Lower lobe of right lung (tissue), 2 donors: ENCODE measurements at places on chromosomes 1 and 21. TPM values are rescaled to one million over a fixed set of nuclear protein-coding genes. Genes with fewer than 3 reads are reported as not detected.

GRCh38 chr1:12457771-12458170 lies 160.2 kb downstream of the DHRS3 start:
- DNase-seq: no peak
- H3K36me3 ChIP-seq: peaks cover 22% of the 10 kb centered on the region
- no peaks in the 10 kb centered on the region for H3K27me3 ChIP-seq
- peak overlapping the region; percentile 57 for H3K27ac ChIP-seq

GRCh38 chr1:85244271-85245061 lies 15.0 kb downstream of the C1orf52 start:
- no peaks in the 10 kb centered on the region for H3K36me3 ChIP-seq
- DNase-seq: no peak
- no peak overlapping the region for H3K4me3 ChIP-seq
- H3K27me3 ChIP-seq: no peaks in the 10 kb centered on the region
- H3K4me1 ChIP-seq: peaks cover 18% of the 10 kb centered on the region

DNA sequence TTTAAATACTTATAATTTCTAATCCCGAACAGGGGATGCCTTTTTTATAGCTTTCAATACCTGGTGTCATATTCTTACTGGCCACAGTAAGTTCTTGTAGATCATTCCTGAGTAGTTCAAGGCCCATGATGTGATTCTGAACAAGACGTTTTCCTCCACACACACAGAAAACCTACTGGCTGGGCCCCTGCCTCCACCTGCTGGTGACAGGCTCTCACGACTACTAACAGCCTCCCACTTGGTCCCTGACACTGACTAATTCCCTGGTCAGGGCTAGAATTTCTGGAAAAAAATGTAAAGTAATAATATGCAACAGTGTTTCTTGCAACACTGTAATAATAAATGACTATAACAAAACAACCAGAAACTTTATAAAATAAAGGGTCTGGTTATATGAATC lies 50.4 kb upstream of the RIPK4 start:
- H3K4me3 ChIP-seq: no peak overlapping the region
- no peak for DNase-seq
- H3K36me3 ChIP-seq: peaks cover 16% of the 10 kb centered on the region
- H3K27me3 ChIP-seq: no peaks in the 10 kb centered on the region
- H3K27ac ChIP-seq: no peak overlapping the region

DNA sequence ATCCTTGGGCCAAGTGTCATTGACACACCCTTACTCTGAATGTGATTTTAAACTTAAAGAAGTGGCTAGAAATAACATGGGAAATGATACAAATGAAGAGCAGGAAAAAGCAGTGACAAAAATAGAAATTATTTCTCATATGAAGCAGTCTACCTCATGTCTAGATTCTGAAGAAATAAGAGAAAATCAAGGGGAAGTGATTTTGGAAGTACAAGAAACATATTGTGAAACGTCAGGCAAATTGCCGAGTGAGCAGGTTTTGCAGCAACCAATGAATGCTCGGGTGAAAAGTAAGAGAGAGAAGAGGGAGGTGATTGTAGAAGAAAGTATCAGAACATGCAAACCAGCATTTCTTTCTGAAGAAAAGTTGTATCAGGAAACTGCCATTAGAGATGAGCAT lies 130.7 kb downstream of the MACF1 start:
- no peak overlapping the region for H3K4me3 ChIP-seq
- H3K4me1 ChIP-seq: peaks cover 5% of the 10 kb centered on the region
- H3K27me3 ChIP-seq: no peaks in the 10 kb centered on the region
- no peak for DNase-seq
- no peak overlapping the region for H3K27ac ChIP-seq

DNA sequence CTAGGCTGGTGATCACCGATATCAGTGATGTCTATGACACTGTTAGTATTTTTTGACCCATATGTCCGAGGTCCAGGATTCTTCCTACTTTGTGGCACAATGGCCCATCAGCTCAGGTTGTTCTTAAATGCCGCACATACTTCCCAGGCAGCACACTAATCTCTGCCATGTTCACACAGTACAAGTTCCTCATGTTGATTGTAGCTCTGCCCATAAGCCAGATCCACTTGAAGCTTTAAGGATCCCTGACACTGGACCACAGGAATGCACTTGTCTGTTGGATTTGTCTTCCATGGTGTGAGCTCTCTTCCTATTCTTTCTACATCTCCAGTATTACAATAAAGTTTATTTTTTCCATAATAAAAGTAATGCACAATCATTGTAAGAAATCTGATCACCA lies 69.5 kb downstream of the DDX20 start:
- no peak overlapping the region for H3K27ac ChIP-seq
- no peaks in the 10 kb centered on the region for H3K36me3 ChIP-seq
- no peak for DNase-seq
- H3K4me3 ChIP-seq: no peak overlapping the region
- no peaks in the 10 kb centered on the region for H3K4me1 ChIP-seq
- no peaks in the 10 kb centered on the region for H3K27me3 ChIP-seq

DNA sequence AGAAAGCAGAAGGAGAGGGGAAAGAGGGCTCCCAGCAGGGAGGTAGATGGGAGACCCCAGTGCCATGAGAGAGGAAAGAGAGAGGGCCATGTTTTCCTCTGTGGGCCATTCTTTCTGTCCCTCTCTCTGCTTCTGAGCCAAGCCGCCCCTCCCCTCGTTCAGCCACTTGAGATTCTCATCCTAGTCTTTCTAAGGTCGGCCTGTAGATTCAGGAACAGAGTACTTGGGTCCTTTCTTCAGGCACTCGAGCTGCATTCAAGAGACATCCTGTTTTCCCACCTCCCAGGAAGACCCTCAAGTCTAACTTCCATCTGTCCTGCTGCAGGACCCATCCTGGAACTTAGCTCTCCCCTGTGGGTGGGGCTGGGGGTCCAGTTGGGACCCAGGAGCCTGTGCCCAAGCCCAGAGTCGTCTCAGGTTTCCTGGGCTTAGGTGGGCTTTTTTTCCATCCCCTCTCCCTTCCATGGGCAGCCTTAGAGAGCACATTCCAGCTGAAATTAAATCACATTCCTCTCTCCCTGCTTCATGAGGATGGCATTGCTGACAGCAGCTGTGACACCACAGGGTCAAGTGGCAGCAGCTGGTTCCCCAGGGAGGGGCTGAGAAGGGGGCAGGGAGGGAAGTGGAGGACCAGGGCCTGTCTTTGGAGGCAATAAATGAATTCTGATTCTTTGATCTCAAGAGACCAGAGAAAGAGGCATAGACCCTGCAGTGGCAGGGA lies 13.0 kb downstream of the NES start:
- H3K27ac ChIP-seq: peak overlapping the region; percentile 76
- H3K36me3 ChIP-seq: no peaks in the 10 kb centered on the region
- no peak for DNase-seq

- no peak overlapping the region for H3K27ac ChIP-seq
- H3K36me3 ChIP-seq: no peaks in the 10 kb centered on the region
- H3K4me1 ChIP-seq: no peaks in the 10 kb centered on the region
- DNase-seq: no peak
Observed at GRCh38 chr1:56958526-56958925, 7.3 kb downstream of the C8B start.

DNA sequence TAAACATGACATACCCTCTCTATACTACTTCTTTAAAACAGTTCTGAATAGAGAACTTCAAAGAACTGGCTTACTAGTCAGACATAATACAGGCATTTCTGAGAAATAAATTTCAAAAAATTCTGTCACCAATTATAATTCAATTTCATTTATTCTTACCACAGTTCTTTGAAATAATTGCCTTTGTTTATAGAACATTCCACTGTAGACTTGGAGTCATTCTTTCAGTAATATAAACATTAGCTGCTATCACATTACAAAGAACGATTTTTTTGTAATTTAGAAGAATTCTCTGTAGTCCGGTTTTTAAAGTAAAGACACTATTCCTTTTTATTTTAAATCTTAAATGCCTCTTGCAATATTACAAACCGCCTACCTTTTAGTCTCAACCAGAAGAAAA lies 146.4 kb upstream of the COL11A1 start:
- H3K36me3 ChIP-seq: no peaks in the 10 kb centered on the region
- H3K4me1 ChIP-seq: no peaks in the 10 kb centered on the region
- DNase-seq: no peak
- H3K27me3 ChIP-seq: no peaks in the 10 kb centered on the region
- H3K4me3 ChIP-seq: no peak overlapping the region

- H3K27me3 ChIP-seq: no peaks in the 10 kb centered on the region
- H3K36me3 ChIP-seq: no peaks in the 10 kb centered on the region
Observed at GRCh38 chr1:39170731-39171667, 33.5 kb upstream of the MACF1 start.

- H3K36me3 ChIP-seq: no peaks in the 10 kb centered on the region
- peaks cover 24% of the 10 kb centered on the region for H3K4me1 ChIP-seq
- H3K27me3 ChIP-seq: no peaks in the 10 kb centered on the region
- no peak overlapping the region for H3K27ac ChIP-seq
- peak; percentile 66 for DNase-seq
- no peak overlapping the region for H3K4me3 ChIP-seq
Observed at GRCh38 chr1:182193908-182194550, 132.5 kb upstream of the ZNF648 start.

DNA sequence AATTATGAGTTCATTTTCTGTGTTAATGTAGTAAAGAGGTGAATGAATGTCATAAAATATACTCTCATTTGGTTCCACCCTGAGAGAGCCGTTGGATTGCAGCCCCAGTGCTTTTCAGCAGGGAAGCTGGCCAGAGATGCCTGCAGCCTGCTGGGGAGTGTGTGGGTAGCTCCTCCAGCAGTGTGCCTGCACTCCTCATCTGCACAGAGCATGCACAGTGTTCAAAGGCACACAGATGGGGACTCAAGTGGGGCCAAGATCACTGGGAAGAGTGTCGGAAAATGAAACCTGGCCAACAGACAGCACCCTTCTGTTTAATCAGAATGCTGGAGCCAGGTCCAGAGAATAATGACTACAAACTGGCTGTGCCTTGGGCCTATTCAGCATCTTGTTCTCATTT lies 206.8 kb downstream of the ST6GALNAC3 start:
- DNase-seq: no peak
- H3K27ac ChIP-seq: no peak overlapping the region
- H3K4me3 ChIP-seq: no peak overlapping the region
- H3K36me3 ChIP-seq: no peaks in the 10 kb centered on the region

GRCh38 chr1:18548643-18549042 lies 67.9 kb downstream of the KLHDC7A start:
- H3K36me3 ChIP-seq: no peaks in the 10 kb centered on the region
- H3K4me1 ChIP-seq: no peaks in the 10 kb centered on the region
- H3K27me3 ChIP-seq: peaks cover 30% of the 10 kb centered on the region
- H3K4me3 ChIP-seq: no peak overlapping the region
- no peak overlapping the region for H3K27ac ChIP-seq

DNA sequence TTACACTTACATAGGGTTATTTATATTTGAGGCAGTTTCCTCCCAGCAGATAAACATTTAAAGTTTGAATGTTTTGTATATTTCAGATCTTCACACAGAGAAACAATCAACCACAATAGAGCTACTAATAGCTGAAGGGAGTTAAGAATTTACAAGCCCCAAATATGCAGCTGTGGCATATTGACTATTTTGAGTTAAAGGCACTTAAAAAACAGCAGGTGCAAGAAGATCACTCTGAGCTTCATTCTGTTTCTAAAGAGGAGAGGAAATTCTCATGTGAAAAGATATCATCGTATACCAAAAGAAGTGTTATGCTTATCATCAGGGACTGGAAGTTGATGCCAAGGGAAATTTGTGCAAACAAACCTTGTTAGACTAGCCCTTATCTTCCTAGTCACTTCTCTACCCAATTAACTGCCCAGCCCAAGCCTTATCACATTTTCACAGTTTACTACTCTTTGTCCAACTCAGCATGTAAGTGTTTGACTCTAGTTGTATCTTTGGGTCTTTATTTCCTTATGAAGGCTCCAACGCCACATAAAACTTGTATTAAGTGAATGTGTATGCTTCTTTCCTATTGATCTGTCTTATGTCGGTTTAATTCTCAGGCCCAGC lies 66.3 kb upstream of the COG2 start:
- no peak for DNase-seq
- H3K27me3 ChIP-seq: no peaks in the 10 kb centered on the region
- no peak overlapping the region for H3K4me3 ChIP-seq
- no peaks in the 10 kb centered on the region for H3K36me3 ChIP-seq

DNA sequence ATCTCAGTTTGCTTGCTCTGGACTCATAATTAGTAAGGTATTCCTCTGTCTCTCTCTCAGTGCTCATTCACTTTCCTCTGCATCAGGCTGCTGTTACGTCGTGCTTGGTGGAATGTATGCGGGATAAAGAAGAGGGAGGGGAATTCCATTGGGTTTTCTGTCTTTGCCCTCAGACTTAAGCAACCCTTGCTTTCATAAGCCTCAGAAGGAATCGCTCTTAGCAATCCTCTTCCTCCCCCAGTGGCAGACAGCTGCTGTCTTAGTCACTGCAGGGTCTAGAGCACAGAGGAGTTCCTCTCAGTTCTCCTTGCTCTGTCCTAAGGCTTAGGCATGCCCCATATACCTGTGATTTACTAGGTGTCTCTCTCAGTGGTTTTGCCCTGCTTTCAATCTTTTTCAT lies 19.1 kb upstream of the NTMT2 start:
- no peak for DNase-seq
- no peaks in the 10 kb centered on the region for H3K4me1 ChIP-seq
- H3K27me3 ChIP-seq: no peaks in the 10 kb centered on the region
- H3K36me3 ChIP-seq: no peaks in the 10 kb centered on the region
- H3K27ac ChIP-seq: no peak overlapping the region
- H3K4me3 ChIP-seq: no peak overlapping the region

DNA sequence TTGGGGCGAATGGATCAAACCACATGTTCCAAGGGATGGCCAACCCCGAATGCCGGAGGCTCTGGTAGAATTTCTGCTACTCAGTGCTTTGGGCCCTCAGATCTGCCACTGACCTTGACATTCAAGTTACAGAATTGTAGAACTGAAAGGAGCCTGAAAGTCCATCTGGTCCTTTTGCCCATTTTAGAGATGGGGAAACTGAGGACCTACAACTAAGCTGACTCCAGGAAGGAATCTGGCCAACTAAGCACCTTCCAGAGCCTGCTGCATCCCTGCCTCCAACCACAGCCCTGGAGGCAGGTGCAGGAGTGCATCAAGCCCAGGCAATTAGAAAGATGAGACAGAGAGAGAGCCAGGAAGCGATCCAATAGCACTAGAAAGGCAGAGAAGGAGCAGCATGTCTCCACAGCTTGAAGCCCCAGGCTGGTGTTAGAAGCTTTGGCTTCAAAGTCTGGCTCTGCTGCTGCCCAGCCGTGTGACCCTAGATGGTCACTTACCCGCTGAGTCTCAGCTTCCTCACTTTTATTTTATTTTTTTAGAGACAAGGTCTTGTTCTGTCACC lies 1.3 kb upstream of the CTRC start:
- peaks cover 5% of the 10 kb centered on the region for H3K4me1 ChIP-seq
- H3K27me3 ChIP-seq: no peaks in the 10 kb centered on the region
- H3K4me3 ChIP-seq: no peak overlapping the region
- DNase-seq: no peak

GRCh38 chr1:959731-960362 lies 537 bp upstream of the KLHL17 start:
- peaks cover 28% of the 10 kb centered on the region for H3K36me3 ChIP-seq
- H3K27ac ChIP-seq: no peak overlapping the region
- H3K4me3 ChIP-seq: peak overlapping the region; percentile 96
- H3K4me1 ChIP-seq: peaks cover 25% of the 10 kb centered on the region
- H3K27me3 ChIP-seq: no peaks in the 10 kb centered on the region
- DNase-seq: no peak

Gene PLXNA2
- total RNA-seq: 83.9 TPM

Gene CLCNKA
- 0.65 TPM for total RNA-seq

Gene OR2M2
- not detected for total RNA-seq

Gene SLC44A3
- 19.3 TPM for total RNA-seq
